ENCODE measurements at places on chromosomes 7 and 10.

DNA sequence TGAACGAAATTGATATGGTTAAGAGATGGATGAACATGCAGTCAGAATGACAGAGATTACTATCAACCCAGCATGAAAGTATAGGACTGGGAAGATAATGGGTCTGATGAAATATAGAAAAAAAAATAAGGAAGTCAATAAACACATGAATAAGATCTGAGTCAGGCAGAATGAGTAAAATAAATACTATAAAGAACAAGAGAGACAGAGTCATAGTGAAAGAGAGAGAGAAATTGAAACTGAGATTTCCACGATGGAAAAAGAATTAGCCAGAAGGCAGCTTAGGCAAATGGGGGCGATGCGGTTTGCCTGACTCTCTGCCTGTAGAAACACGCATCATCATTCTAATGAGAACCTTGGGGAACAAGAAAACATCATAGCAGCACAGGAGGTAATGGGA is 26.6 kb downstream of the SEMA3D start:
- DNase-seq: no peak

GRCh38 chr7:153188630-153189029 is 429.1 kb downstream of the ACTR3B start:
- no peak for DNase-seq

DNA sequence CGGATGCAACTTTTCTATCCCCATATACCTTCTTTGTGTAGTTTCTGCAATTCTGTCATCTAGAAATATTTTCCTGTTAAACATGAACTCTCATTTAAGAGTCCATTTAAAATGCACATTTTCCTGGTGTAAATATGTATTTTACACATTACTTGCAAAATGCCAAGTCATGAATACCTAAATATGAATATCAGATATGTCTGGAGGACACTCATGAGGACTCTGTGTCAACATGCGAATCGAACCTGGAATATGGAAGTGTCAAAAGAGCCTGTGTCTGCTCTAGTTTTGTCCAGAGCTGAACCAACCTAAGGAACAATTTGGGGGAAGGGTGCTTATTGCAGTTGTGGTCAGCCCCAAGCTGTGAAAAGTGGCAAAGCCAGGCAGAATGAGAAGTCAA is 163.7 kb upstream of the CELF2 start:
- no peak for DNase-seq

GRCh38 chr7:55508221-55509011 is 63.9 kb downstream of the VOPP1 start:
- no peak for DNase-seq

- DNase-seq: no peak
These were observed 64.1 kb downstream of the CFAP58 start for GRCh38 chr10:104417637-104418292.

All from D721Med (cell line).